ENCODE measurements at places on chromosomes 3 and 15.

- DNase-seq: peak; percentile 17
These were observed 18.8 kb upstream of the CHD2 start for GRCh38 chr15:92881211-92881754.

- no peak for DNase-seq
These were observed 534.6 kb upstream of the ROBO2 start for GRCh38 chr3:76505202-76505845.

DNA sequence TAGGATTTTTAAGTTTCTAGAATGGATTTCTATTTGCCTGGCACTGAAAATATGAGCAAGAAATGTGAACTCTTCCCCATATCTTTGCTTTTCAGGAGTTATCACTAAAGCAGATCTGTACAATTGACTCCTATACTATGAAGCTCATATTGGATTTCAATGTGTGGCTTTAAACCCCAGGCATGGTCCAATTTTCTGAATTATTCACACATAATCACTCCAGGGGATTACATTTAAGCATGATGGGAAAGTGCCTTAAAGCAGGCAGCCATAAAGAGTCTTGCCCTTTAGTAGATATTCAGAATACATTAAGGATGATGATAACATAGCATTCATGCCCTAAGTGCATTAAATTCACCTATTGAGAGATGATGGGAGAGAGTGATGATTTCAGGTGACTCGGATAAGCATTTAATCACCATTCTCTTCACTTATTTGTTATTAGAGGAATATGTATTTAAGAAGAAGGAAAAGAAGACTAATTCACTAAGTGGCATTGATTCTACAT, 331.8 kb upstream of the ROBO1 start:
- DNase-seq: no peak

DNA sequence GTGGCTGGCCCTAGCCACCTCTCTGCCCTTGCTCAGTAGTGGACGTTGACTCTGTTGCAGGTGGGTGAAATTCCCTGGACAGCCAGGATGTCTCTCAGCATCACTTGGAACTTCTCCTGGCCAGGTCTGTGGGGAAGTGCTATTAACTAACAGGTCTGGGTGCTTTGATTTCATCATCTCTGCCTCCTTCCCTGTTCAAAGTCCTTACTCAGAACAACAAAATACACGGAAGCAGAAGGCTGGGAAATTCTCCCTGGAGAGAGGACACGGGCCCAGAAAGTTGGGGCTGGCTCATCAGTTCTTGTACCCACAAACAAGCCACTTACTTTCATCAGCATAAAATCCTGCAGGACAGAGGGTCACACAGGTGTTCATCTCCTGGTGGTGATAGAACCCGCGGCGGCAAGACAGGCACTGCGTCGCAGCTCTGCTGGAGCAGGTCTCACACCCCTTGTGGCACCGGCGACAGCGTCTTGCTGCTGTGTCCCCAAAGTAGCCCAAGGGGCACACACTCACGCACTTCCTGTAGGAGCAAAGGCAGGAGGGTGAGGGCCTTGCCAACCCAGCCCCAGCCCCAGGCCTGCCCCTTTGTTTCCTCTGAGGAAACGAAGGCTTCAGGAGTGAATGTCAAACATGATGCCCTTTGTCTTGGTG, 29.6 kb upstream of the SNRPA1 start:
- no peak for DNase-seq

DNA sequence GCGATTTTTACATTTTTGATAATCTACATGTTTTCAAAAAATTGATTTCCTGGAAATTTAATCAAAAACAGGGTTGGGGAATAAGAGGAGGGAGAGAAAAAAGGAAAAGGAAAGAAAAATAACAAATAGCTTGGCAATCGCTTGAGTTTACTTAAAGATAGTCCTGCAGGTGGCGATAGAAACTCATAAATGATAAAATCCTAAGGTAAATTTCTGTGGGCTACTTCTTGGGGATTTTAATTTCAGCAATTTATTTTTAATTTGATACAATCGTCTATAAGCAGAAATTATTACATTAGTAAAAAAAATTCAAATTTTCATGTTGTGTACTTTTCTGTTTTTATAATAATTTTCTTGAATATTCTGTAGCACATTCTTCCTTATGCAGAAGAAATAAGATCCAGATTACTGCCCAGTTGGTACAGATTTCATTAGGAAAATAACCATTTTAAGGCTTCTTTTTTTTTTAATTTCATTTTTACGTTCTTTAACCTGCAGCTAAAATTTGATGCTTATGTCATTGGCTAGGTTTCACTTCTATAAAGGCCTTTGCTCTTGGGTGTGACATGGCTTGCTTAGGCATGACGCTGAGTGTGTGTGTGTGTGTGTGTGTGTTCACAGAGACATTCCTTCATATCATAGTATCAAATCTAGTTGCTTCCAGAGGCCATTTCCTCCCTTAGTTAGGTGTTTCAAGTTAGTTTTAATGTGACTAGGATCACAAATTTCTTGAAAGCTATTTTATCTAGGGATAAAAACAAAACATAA, 181.8 kb downstream of the MCTP2 start:
- DNase-seq: peak; percentile 60

- DNase-seq: no peak
These were observed 523.2 kb downstream of the RBMS3 start for GRCh38 chr3:29804044-29804443.

DNA sequence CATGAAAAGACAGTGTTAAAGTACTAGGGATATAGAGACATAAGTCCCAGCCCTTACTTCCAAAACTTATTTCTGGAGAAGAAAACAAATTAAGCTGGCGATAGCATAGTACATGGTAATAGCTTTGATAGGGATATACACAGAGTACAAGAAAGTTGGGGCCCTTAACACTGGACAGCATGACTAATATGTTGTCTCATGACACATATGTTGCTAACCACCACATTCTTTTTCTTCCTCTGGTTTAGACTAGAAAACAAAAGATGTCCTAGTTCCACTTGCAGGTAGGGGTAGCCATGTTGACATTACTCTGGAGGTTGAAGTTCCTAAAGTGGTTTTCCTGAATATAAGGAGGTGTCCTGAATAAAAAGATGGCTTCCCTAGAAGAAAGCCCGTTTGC, 75.3 kb downstream of the RFX7 start:
- DNase-seq: no peak

DNA sequence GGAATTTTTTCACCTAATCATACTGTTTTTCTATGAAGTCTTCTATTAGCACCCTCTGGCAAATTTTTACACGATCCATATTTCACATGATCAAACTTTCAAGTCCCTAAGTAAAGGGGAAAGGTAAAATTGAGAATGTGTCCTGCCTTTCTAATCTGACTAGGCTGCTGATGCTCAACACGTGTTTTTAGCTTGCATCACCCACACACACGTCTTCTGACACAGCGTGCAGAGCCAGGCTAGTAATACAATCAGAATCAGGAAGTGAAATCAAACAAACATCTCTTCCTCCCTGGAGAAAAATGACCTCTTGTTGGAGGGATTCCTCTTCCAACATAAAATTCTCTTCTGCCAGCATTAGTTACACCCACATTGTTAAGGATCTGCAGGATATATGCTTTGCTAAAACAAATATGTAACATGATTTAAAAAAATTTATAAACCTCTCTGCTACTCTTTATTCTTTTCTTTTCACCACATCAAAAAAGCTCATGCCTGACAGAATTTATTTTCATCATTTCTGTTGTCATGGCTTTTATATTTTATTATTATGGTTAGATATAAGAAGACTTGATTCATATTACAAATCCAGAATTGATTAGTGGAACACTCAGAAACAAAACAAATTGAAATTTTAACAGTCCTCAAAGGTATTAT, 122.4 kb downstream of the RAP2B start:
- DNase-seq: no peak

GRCh38 chr3:135490219-135490915, 475.2 kb upstream of the PPP2R3A start:
- no peak for DNase-seq

DNA sequence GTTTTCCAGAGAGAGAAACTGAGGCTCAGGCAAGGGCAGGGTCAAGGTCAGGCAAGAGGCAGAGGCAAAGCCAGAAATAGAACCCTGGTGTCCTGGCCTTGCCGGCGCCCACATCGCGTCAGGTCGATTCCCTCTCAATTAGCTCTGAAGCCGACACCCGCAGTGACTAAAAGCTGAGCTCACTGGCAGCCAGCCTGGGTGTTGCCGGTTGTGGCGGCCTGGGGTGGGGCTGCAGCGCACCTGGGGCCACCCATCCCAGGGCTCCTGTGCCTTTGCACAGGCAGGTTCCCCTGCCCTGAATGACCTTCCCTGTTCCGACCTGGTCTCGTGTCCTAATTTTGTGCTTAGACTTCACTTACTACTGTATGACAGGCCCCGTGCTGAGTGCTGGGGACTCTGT, 6.2 kb downstream of the SEMA3F start:
- no peak for DNase-seq

DNA sequence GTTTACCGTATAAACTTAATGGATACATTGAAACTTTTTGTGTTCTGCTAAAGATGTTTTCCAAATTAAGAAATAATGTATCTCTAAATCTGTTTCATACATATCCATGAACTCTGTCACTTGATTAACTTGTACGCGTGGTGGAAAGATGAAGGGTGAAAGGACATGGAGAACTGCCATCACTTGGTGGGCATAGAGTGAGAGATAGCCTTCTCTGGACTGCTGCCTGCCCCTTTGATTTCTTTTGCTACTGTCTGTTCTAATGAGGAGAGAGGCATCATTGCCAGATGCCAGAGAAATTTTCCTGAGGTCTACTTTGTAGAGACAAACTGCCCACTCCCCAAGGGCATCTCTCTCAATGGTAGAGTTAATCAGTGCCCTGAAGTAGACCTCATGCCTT, 120.5 kb downstream of the SLMAP start:
- DNase-seq: no peak

GRCh38 chr3:87128006-87128405, 99.1 kb upstream of the CHMP2B start:
- no peak for DNase-seq

DNA sequence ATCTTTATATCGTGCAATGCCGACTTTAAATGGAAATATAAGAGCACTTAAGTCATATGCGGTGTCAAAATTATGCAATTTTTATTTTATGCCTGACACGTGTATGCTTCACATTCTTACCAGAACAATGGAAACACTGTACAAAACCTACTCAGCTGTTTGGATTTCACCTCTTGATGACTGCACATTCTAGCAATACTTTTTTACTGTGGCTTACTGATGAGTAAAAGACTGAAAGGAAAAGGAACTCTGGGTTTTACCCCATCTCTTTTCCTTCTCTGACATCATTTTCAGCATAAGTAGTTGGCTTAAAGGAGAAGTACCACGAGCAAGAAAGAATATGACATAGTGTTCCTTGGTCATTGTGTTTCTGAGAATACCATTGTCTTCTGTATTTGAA, 142.8 kb downstream of the POLR2M start:
- DNase-seq: no peak

GRCh38 chr3:139906418-139906817, 28.6 kb upstream of the CLSTN2 start:
- DNase-seq: no peak

- no peak for DNase-seq
These were observed 16.5 kb downstream of the KLHL25 start for GRCh38 chr15:85778107-85778776.

DNA sequence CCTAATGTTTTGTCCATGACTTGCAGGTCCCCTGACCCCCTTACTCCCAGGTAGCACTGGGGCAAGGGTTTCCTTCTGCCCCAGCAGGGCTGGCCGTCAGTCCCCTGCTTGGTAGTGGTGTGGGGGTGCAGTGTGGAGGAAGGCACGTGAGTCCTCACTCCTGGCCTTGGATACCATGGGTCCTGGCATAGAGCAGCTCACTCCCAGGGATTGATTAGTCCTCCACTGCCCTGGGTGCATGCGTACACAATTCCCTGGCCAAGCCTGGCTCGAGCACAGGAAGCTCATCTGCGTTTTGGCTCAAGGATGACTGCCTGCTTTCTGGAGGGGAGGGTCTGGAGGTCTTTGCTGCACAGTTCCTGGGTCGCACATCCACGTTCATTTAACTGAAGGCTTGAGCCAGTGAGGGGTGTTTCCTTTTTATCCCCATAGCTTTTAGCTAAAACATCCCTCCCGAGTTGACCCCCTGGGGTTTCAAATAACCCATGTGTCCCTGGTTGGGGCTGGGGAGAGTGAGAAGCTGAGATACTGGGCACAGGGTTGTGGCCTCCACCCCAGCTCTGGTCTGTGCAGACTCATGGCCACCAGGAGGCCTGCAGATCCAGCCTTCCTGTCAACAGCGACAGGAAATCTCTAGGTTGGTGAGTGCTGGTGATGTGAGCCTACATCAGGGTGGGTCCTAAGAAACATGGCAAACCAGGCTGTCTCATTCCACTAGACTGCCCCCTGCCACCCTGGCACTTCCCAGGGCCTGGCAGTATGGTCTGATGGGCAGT, 11.5 kb downstream of the HEMK1 start:
- DNase-seq: no peak

GRCh38 chr3:129068291-129068886, 7.8 kb downstream of the GP9 start:
- DNase-seq: no peak

- no peak for DNase-seq
These were observed 263.9 kb downstream of the DIPK2A start for GRCh38 chr3:144235489-144235888.

- no peak for DNase-seq
These were observed 148.6 kb upstream of the CDIN1 start for GRCh38 chr15:36430726-36431265.

GRCh38 chr3:29282427-29283230, 1.8 kb downstream of the RBMS3 start:
- DNase-seq: peak; percentile 54

DNA sequence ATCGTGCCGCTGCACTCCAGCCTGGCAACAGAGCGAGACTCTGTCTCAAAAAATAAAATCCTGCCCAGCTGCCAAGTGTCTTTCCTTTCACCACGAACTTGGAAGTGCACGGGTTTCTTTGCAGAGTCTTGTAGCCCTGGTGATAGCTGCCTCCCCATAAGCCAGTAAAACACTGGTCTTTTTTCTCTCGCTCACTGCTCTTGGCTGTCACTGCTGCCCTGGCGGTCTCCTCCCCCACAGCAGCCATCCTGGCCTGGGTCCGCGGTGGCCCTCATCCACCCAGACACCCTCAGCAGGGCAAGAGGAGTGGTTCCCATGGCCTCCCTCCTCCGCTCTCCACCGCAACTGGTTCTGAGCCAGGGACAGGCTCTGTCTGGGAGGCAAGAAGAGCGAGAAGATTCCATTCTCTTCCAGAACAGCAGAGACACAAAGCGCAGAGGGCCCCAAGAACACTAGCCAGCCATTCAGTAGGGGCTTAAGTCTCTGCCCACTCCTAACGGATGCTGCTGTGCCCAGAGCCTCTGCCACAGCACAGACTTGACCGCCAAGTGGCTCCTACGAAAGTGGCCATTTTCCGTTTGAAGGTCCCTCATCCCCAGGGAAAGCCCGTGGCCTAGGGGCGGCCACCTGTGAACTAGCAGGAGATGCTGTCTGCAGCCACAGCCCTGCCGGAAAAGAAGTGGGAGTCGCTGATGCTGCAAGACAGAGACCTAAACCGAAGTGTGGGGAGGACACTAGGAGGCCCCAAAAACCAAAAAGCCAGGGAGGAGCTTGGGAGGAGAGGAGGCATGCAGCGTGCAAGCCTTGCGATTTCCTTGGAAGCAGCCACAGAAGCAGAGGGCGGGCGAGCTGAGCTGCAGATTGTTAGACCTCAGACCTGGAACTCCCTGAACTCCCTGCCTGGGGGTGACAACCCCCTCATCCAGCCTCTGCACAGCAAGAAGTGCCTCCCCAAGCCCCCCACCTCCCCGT, 44.1 kb downstream of the KLHL25 start:
- no peak for DNase-seq

- no peak for DNase-seq
These were observed 25.2 kb downstream of the TMEM202 start for GRCh38 chr15:72423256-72423655.

GRCh38 chr15:97998307-97999071, 38.0 kb downstream of the ARRDC4 start:
- no peak for DNase-seq

- DNase-seq: no peak
These were observed 143.1 kb downstream of the MYLK start for GRCh38 chr3:123741041-123741511.
